AG04450 (cell line): ENCODE measurements at places on chromosomes 3 and 15. TPM values are rescaled to one million over a fixed set of nuclear protein-coding genes. Genes with fewer than 3 reads are reported as not detected.

BLOC1S6 gene
- 29.9 and 39.0 TPM in 2 replicates for polyA plus RNA-seq

TMEM108 gene
- polyA plus RNA-seq, result 0.52 and 0.63 TPM in 2 replicates

SPESP1 gene
- 5.7 and 9.1 TPM in 2 replicates for polyA plus RNA-seq

CFAP92 gene
- 0.10 TPM in 1 of 2 replicates, not detected in the other for polyA plus RNA-seq

ZNF774 gene
- polyA plus RNA-seq, result 1.1 and 2.3 TPM in 2 replicates

SAXO2 gene
- polyA plus RNA-seq, result 3.5 and 3.6 TPM in 2 replicates

GPR149 gene
- not detected in 2 replicates for polyA plus RNA-seq

DUOXA2 gene
- polyA plus RNA-seq, result not detected in 2 replicates

GRCh38 chr15:52105846-52106245 lies 6.7 kb downstream of the BCL2L10 start:
- DNase-seq, result no peak

DNA sequence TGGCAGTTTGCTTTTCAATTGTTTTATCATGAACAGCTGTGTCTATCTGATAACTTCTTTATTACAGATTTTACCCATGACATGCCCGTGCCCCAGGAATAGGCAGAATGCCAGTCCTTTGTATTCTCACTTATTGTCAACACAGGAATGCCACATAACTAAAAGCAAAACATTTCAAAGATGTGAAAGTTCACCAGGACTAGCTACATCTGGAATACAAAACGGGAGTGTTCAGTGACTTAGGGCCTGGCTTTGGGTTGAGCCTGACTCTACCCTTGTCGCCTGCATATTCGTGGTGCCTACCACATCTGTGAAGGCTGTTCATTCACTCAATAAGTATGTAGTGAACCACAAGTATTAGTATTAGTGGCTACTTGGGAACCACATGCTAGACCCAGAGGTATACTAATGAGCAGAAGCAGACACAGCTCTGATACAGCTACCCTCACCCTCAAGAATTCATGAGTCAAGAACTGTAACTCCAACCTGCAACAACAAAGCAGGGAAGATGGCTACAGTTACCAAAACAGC lies 2.9 kb downstream of the TNFSF10 start:
- peak; percentile 63 for DNase-seq

- DNase-seq, result no peak
These were observed 5.6 kb downstream of the GREM1 start for GRCh38 chr15:32723171-32723948.

GRCh38 chr3:42524751-42525150 lies 22.3 kb downstream of the VIPR1 start:
- DNase-seq, result no peak

DNA sequence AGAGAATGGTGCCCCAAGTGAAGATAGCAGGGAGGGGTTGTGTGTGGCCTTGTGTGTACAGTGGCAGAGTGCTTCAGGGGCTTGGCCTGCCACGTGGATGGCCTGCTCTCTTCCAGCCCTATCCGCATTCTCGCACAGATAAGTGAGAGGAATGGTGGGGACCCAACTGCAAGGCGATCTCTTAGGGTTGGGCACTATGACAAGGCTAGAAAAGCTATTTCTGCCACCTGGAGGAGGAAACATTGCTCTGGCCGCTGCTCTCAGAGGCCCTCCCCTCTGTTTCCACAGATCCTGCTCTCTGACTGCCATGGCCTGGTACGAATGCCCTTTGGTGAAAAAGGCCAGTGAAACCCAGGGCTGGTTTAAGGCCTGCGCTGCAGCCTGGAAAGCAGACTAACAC lies 20.6 kb downstream of the EEFSEC start:
- DNase-seq, result no peak

- no peak for DNase-seq
These were observed 92.5 kb upstream of the MB21D2 start for GRCh38 chr3:193010191-193010590.

DNA sequence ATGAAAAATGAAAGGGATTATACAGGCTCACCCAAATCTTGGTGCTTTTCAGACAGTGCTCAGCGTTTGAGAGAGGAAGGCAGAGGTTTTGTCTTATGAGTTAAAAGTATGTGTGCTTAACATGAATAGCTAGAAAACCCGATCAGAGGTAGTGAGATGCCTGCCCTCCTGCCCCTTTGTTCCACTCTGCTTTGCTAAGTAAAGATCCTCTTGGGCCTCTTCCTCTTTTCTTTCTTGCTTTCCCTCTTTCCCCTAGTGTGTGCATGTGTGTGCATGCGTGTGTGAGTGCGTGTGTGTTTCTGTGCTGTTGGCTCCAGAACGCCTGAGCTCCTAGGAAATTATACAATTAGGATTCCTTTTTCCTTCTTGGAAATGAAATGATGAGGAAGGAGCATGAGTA lies 261.3 kb upstream of the NR2E3 start:
- no peak for DNase-seq

DNA sequence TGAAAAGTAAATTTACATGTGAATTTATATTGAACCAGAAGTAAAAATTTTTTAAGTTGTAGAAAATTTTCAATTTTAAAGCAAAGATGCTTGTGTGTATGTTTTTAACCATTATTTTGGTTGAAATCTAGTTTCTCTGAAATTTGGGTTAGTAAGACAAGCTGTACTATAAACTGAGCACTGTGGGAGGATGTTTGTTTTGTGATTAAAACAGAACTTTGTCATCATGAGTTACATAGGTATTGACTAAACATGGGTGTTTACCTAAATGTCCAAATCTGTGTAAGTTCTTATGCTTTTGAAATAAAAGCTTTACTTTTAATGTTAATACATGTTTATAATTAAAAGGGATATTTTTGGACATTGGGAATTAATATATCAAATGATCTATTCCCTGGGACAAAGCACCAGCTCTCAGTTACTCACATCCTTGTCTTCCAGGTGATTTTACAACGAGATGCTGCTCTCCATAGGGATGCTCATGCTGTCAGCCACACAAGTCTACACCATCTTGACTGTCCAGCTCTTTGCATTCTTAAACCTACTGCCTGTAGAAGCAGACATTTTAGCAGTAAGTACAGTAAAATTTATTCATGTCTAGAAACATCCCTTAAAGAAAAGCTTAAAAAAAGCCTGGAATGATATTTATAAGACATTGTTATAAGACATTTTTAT lies 32.7 kb downstream of the RNF13 start:
- no peak for DNase-seq

- DNase-seq, result peak; percentile 49
These were observed 503.4 kb upstream of the NECTIN3 start for GRCh38 chr3:110568246-110568645.
